ENCODE measurements at places on chromosomes 16 and 17.

DNA sequence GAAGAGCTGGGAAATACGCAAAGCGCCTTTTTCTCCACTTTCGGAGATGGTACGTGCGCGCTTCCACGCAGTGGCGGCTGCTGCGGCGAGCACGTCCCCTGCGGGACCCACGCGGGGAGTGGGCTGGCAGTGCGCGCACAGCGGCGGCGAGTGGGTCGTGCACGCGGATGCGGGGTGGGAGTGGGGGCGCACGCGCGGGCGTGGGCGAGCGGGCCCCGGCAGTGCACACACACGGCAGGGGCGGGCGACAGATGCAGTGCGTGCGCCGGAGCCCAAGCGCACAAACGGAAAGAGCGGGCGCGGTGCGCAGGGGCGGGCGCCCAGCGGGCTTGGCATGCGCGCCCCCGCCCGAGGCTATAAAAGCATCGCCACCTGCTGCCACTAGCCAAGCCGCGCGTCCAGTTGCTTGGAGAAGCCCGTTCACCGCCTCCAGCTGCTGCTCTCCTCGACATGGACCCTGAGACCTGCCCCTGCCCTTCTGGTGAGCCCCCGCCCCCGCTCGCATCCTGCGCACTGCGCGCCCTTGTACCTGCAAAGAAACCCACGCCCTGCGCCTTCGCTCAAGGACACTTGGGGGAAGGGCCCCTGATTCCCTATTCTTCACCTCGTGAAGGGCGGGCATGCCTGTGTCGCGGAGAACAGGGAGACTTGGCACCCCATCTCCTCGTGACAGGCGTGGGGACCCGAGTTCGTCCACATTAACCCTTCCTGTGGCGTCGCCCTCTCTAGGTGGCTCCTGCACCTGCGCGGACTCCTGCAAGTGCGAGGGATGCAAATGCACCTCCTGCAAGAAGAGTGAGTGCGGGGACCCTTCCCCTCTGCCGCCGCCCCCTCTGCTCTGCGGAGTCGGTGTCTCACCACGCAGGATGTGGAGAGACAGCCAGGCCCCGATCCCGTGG is at the start of gene MT3:
Gene MT3 (plus strand): TSS at position 388 of the 899 bp plus-strand sequence. CDS start 63 bp downstream, at position 451.
- peak; percentile 86 for DNase-seq

DNA sequence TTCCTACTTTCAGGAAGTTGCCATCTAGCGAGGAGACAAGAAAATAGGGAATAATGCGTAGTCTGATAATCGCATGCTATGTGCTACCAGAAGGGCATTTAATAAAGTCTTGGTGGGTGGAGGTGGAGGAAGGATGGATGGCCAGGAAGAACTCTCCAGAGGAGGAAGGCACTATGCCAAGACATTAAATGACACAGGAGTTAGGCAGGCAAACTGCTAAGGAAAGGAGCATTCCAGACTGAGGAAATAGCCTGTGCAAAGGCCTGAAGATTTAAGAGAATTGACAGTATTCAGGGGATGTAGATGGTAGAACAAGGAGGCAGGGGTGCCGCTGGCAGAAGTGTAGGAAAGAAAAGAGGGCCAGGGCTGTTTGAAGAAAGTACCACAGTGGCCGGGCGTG is 19.3 kb upstream of the ARHGAP44 start:
- DNase-seq = no peak

DNA sequence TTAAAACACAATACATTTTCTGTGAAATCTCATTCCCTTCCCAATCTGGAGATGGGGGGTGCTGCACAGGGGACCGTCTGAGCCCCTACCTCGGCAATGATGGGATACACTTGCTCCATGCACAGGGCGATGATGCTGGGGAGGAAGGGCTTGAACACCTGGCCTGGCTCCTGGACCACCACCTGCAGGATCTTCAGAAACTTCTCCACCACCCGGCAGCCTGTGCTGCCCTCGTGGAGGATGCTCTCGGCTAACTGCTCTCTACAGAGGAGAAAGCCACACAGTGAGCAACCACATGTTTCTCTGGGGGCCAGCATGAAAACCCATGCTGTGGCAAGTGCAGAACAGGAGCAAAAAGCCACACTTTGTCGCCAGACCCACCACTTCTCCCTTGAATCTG is 42.4 kb upstream of the GSG1L start:
- no peak for DNase-seq

DNA sequence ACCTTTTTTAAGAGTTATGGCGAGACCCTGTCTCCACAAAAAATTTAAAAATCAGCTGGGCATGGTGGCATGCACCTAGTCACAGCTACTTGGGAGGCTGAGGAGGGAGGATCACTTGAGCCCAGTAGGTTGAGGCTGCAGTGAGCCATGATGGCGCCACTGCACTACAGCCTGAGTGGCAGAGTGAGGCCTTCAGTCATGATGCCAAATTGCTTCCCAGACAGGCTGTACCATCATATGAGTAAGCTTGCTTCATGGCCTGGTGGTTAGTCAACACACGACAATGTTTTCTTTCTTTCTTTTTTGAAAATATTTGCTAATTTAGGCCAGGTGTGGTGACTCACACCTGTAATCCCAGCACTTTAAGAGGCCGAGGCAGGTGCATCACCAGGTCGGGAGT is 12.5 kb downstream of the NTAN1 start:
- DNase-seq = no peak

DNA sequence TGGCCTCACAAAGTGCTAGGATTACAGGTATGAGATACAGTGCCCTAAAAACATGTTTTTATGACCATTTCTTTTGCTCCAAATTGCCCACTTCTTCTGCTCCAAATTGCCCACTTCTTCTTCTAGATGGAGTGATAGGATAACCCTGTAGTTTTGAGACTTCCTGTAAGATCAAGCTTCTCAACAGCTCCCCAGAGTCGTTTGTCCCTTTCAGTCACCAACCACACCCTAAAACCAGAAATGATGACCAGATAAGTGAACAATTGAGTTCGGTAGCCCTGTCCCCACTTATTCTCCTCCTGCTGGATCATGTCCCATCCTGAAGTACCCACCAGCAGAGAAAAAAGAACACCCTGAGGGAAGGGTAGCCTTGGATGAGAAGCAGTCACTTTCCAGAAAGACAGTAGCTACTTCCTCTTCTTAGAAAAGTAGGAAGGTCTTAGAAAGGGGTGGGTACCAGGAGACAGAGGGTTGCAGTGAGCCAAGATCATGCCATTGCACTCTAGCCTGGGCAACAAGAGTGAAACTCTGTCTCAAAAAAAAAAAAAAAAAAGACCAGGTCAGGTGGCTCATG is 2.5 kb downstream of the ODAD4 start:
- no peak for DNase-seq

GRCh38 chr17:64709481-64709880 is 47.4 kb upstream of the SMURF2 start:
- DNase-seq = no peak

DNA sequence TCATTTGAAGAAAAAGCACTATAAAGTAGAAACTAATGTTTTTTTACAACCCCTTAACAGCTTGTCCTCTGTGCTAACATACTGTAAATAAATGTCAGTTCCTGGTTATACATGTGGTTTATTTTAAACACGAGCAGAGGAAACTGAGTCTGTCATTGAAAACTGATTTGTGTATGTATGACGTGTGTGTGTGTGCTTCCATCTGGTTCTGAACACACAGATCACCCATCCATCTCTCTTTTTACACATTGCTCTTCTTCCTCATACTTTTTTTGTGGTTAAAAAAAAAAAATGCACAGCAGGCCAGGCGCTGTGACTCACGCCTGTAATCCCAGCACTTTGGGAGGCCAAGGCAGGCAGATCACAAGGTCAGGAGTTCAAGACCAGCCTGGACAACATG is 49.5 kb downstream of the ZNF423 start:
- no peak for DNase-seq

GRCh38 chr17:32007463-32008298 is 498 bp downstream of the LRRC37B start:
- DNase-seq = peak; percentile 88
